ENCODE measurements at places on chromosomes 1 and 21.

DNA sequence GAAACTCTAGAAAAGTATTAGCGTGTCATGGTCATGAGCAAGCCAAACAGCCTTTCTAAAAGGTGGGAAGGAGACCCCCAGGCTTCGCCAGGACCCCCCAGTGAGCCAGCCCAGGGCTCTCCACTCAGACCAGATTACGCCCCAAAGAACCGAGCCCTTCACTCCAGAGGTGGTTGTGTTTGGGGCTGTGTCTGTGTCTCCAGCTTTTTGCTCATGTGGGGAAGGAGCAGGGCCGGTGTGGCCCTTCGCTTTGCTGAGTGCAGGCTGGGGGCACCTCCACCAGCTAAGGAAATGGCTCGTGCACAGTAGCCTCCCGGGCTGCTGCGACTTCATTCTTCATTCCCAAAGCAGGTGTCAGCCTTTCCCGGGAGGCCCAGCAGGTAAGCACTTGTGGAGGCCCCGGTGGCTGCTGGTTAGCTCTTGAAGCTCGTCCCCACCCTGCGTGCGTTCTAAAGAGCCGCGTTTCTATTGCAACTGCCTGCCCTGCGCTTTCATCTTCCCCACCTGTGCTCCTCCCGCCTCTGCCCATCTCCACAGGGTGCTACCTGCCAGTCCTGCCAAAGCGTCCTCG, 531 bp downstream of the TSPEAR start:
- no peak for DNase-seq

GRCh38 chr1:113041569-113042284, 31.3 kb upstream of the LRIG2 start:
- DNase-seq = no peak

- DNase-seq = no peak
Measured at GRCh38 chr21:34844924-34845238, 176.1 kb downstream of the CLIC6 start.

- DNase-seq = no peak
Measured at GRCh38 chr21:41111681-41112080, 56.3 kb upstream of the BACE2 start.

GRCh38 chr1:180931529-180931928, 18.8 kb downstream of the KIAA1614 start:
- DNase-seq = no peak

Data from activated T-helper 9 cell treated with anti-CD3 and anti-CD28 coated beads, Interleukin-2, amount 50 U/mL, for 16 hours (primary cell).